Bladder microvascular endothelial cell (primary cell): ENCODE measurements at places on chromosomes 3 and 15. TPM values are rescaled to one million over a fixed set of nuclear protein-coding genes. Genes with fewer than 3 reads are reported as not detected.

MRAS gene
- 5.7 and 18.8 TPM in 2 replicates for total RNA-seq

PAK6 gene
- total RNA-seq = not detected in 2 replicates

UBAP1L gene
- total RNA-seq = 0.65 and 3.7 TPM in 2 replicates

IL1RAP gene
- 3.9 and 8.1 TPM in 2 replicates for total RNA-seq

DUOXA2 gene
- total RNA-seq = not detected in 2 replicates

TLR9 gene
- total RNA-seq = under 0.01 and 0.06 TPM in 2 replicates
